Activated naive CD8-positive, alpha-beta T cell treated with anti-CD3 and anti-CD28 coated beads, Interleukin-2, amount 50 U/mL, for 24 hours (primary cell): ENCODE measurements at places on chromosomes 11 and 22.

GRCh38 chr11:78203184-78203583, 14.5 kb downstream of the USP35 start:
- peaks cover 5% of the 10 kb centered on the region for H3K36me3 ChIP-seq
- peak overlapping the region; percentile 81 for H3K27ac ChIP-seq
- peak overlapping the region; percentile 66 for H3K4me3 ChIP-seq
- H3K27me3 ChIP-seq: no peaks in the 10 kb centered on the region
- H3K4me1 ChIP-seq: peaks cover 33% of the 10 kb centered on the region
- no peak for DNase-seq

DNA sequence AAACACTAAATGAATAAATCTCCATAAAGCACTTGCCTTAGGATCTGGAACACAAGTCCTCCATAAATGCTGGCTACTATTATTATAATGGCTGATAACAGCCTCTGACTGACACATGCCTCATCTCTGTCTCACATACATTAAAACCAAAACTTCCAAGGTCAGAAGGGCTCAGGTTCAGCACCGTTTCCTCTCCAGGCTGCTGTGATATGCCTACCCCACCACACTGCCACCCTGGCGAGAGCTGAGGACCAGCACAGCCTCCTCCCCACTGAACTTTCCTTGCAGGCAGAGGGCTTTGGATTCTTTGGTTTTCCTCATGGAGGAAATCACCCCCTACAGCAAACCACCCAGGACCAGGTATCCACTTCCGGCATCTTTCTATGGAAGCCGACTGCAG, 112.8 kb downstream of the ABTB2 start:
- peaks cover 4% of the 10 kb centered on the region for H3K27me3 ChIP-seq
- H3K36me3 ChIP-seq: no peaks in the 10 kb centered on the region
- H3K27ac ChIP-seq: peak overlapping the region; percentile 82
- peaks cover 98% of the 10 kb centered on the region for H3K4me1 ChIP-seq
- DNase-seq: no peak

- no peak overlapping the region for H3K4me3 ChIP-seq
- H3K27me3 ChIP-seq: peaks cover 27% of the 10 kb centered on the region
- no peak overlapping the region for H3K27ac ChIP-seq
- no peaks in the 10 kb centered on the region for H3K36me3 ChIP-seq
Observed at GRCh38 chr11:14981507-14981906, 9.4 kb upstream of the CALCA start.

GRCh38 chr22:22576244-22576988, 17.4 kb upstream of the PRAME start:
- no peak overlapping the region for H3K4me3 ChIP-seq
- DNase-seq: peak; percentile 52
- H3K27ac ChIP-seq: no peak overlapping the region

GRCh38 chr11:28466506-28466905, 358.3 kb downstream of the METTL15 start:
- no peak overlapping the region for H3K27ac ChIP-seq
- no peaks in the 10 kb centered on the region for H3K4me1 ChIP-seq
- no peaks in the 10 kb centered on the region for H3K27me3 ChIP-seq
- no peak for DNase-seq
- H3K4me3 ChIP-seq: no peak overlapping the region
- no peaks in the 10 kb centered on the region for H3K36me3 ChIP-seq

- no peak for DNase-seq
- H3K27ac ChIP-seq: no peak overlapping the region
- H3K4me3 ChIP-seq: no peak overlapping the region
- H3K27me3 ChIP-seq: peaks cover 11% of the 10 kb centered on the region
- no peaks in the 10 kb centered on the region for H3K4me1 ChIP-seq
Observed at GRCh38 chr11:112610996-112611750, 350.0 kb upstream of the NCAM1 start.

DNA sequence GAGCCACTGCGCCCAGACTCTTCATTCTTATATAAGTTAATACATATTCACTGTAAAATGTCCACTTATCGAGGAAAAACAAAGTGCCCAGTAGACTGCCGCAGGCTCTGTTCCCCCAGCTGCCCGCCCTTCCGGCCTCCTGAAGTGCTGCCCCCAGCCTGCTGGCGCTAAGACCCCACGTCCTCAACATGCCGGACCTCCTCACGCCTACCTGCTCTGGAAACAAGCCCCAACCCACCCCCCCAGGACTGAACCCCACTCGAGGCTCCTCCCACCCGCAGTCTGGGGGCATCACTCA, 1.1 kb downstream of the GATD1 start:
- H3K4me1 ChIP-seq: peaks cover 16% of the 10 kb centered on the region
- peak overlapping the region; percentile 86 for H3K27ac ChIP-seq
- no peak for DNase-seq
- peaks cover 6% of the 10 kb centered on the region for H3K36me3 ChIP-seq
- no peaks in the 10 kb centered on the region for H3K27me3 ChIP-seq
- H3K4me3 ChIP-seq: peak overlapping the region; percentile 87

DNA sequence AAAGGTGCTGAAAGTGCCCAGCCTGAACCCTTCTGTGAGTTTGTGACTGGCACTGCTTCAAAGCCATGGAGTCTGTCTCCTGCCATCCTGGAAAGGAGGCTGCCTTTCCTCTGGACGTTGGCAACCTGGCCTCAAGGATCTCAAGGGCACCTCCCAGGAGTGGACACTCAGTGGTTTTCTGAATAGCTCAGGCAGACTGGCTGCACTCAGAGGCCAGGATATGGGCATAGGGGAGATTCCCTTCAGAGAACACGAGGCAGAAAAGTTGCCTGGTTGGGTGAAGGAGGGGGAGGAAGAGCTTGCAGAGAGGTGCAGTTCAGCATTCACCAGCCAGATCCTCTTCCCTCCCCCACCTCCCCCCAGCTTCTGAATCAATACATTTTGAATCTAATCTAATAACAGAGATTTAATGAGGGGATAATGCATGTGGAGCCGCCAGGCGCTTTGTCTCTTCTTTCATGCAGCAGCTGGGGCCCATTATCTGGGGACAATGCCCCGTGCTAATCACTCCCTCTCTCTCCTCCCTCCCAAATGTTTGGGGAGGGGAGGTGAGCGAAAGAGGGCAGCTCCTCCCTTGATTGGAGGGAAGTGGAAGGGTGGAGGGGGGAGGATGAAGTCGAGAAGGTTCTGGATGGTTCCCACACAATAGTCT, 17.7 kb downstream of the HTR3A start:
- no peaks in the 10 kb centered on the region for H3K4me1 ChIP-seq
- no peak for DNase-seq
- no peaks in the 10 kb centered on the region for H3K36me3 ChIP-seq
- peaks cover 21% of the 10 kb centered on the region for H3K27me3 ChIP-seq

DNA sequence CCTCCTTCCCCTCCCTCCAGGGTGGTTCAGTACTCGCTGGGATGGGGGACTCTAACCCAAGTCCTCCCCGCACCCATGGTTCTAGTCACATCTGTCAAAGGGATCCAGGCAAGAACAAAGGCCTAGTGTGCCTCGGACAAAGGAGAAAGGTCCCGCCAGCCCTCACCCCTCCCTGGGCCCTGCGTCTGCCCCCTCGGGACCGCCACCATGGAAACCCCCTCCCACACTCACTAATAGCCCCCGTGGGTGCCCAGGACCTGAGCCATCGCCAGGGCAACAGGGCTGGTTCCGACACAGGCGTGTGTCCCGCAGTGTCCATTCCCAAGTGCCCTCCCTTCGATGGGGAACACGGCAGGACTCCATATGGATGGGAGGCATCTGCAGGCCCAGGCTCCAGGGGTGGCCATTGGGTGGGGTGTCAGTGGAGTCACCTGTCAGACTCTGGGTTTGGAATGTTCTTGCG, 5.1 kb upstream of the CARNS1 start:
- H3K36me3 ChIP-seq: peaks cover 22% of the 10 kb centered on the region
- H3K4me1 ChIP-seq: peaks cover 83% of the 10 kb centered on the region

DNA sequence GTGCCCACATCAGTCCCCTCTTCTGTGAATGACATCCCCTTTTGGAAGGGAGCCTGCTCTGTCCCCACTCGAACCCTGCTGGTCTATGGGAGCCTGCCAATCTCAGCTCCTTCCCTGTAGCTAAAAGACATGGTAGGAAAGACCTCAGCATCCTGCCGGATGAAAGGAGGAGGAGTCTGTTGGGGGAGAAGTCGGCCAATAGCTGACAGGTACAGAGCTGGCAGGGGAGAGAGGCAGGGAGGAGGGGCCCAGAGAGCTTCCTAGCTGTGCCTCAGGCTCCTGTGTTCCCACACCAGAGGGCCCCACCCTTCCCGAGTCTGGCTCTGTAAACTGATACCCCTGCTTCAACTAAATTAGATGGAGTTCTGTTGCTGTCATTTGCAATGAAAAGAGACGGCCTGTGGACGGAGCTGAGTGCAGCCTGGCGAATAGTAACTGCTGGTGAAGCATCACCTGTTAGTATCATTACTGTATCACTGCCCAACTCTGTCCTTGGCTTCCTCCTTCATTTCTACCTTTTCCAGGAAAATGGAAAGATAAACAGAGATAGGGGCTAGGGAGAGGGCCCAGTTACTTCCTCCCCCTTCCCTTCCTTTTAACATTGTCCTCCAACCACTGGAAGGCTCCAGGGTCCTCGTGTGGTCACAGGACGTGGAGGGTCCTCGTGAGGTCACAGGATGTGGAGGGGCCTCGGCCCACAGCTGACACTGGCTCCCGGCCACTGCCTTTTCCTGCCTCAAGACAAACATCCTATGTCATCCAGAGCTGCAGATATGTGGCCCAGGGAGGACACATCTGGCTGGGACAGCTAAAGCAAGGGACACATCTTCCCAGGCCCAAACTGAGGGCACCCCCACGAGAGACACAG, 15.1 kb downstream of the FXYD6 start:
- H3K36me3 ChIP-seq: no peaks in the 10 kb centered on the region
- H3K27me3 ChIP-seq: peaks cover 7% of the 10 kb centered on the region
- H3K4me1 ChIP-seq: peaks cover 3% of the 10 kb centered on the region

GRCh38 chr11:7903940-7904339, 27.1 kb downstream of the OR10A6 start:
- no peak overlapping the region for H3K4me3 ChIP-seq
- H3K27me3 ChIP-seq: peaks cover 7% of the 10 kb centered on the region
- H3K27ac ChIP-seq: no peak overlapping the region
- H3K36me3 ChIP-seq: no peaks in the 10 kb centered on the region
- DNase-seq: no peak

GRCh38 chr22:24240381-24240780, 4.5 kb downstream of the GGT5 start:
- peaks cover 34% of the 10 kb centered on the region for H3K4me1 ChIP-seq
- H3K4me3 ChIP-seq: no peak overlapping the region
- H3K27ac ChIP-seq: no peak overlapping the region
- no peak for DNase-seq
- no peaks in the 10 kb centered on the region for H3K27me3 ChIP-seq

DNA sequence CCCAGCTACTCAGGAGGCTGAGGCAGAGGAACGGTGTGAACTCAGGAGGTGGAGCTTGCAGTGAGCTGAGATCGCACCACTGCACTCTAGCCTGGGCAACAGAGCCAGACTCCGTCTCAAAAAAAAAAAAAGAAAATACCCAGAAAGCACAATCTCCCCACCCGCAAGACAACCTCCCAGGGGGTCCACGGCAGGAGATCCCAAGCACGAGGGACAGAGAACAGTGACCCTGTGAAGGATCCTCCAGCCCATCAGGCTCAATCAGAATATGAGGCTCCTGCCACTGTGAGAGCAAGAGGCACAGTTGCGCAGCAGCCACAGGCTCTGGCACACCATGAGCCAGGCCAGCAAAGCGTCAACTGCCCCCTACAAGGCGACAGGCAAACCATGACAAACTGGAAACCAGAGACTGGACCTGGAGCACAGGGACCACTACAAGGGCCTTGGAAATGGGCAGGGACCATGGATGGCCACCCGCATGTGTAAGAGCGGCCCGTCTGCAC, 164.8 kb upstream of the GRK3 start:
- DNase-seq: no peak
- no peaks in the 10 kb centered on the region for H3K27me3 ChIP-seq
- H3K36me3 ChIP-seq: peaks cover 4% of the 10 kb centered on the region
- no peak overlapping the region for H3K27ac ChIP-seq
- H3K4me1 ChIP-seq: peaks cover 62% of the 10 kb centered on the region

- no peak overlapping the region for H3K27ac ChIP-seq
- no peak for DNase-seq
- H3K36me3 ChIP-seq: no peaks in the 10 kb centered on the region
- no peak overlapping the region for H3K4me3 ChIP-seq
- H3K4me1 ChIP-seq: peaks cover 13% of the 10 kb centered on the region
Observed at GRCh38 chr11:117885777-117886176, 9.3 kb upstream of the FXYD6 start.

GRCh38 chr11:58465690-58466089, 23.7 kb upstream of the OR5B12 start:
- no peak overlapping the region for H3K4me3 ChIP-seq
- no peaks in the 10 kb centered on the region for H3K27me3 ChIP-seq
- H3K27ac ChIP-seq: no peak overlapping the region
- H3K4me1 ChIP-seq: no peaks in the 10 kb centered on the region
- peaks cover 3% of the 10 kb centered on the region for H3K36me3 ChIP-seq

DNA sequence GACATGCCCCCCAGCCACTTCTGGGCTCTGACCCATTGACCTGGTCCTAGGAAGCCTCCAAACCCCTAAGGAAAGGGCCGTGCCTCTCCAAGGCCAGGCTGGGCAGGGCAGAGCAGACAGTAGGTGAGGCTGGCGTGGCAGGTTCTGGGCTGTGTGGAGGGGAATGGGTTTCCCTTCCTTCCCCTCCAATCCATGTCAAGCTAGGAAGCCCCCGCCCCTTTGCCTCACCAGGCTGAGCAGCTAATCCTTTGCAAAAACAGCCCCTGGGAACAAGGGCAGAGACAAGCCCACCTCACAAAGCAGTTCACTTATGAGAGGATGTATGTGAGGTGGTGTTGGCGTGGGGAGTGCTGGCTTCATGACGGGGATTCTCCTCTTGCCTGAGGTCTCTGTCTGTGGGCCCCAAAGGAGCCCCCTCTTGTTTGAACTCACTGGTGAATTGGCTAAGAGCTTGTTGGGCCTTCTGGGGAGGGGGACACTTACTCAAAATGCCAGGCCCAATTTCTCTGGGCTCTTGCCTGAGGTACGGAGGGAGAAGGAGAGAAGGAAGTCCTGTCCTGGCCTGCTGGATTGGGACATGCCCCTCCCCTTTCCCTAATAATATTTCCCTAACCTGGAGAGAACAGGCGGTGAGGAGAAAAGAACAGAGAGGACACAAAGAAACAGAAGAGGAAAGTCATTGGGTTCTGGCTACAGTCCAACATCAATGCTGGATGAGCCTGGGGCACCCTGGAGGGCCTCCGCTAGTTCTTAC, 1.6 kb upstream of the TRIM29 start:
- H3K4me1 ChIP-seq: no peaks in the 10 kb centered on the region
- no peak for DNase-seq
- no peaks in the 10 kb centered on the region for H3K36me3 ChIP-seq
- H3K4me3 ChIP-seq: no peak overlapping the region
- H3K27me3 ChIP-seq: peaks cover 11% of the 10 kb centered on the region
